ENCODE measurements at places on chromosomes 3 and 15.

DNA sequence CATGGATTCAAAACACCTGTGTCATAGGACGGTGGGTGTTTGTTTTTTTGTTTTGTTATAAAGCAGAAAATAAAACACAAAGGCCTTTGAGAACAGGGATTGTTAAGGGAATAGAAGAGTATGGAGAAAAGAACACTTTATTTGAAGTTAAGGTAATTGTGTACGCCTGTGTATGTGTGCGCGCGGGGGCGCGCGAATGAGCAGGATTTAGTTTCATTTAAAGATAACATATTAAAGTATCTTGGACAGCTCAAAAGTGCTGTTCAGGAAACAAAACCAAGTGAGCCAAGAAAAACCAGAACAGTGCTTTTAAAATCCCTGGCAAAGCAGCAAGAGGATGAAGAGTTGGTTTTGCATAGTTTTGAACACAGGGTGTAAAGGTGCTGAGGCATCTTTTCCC lies 1.9 kb downstream of the CPNE4 start:
- no peak for DNase-seq

- no peak for DNase-seq
Observed at GRCh38 chr3:106047221-106047620, 178.4 kb upstream of the CBLB start.

- DNase-seq: no peak
Observed at GRCh38 chr3:65400899-65401298, 637.8 kb downstream of the MAGI1 start.

DNA sequence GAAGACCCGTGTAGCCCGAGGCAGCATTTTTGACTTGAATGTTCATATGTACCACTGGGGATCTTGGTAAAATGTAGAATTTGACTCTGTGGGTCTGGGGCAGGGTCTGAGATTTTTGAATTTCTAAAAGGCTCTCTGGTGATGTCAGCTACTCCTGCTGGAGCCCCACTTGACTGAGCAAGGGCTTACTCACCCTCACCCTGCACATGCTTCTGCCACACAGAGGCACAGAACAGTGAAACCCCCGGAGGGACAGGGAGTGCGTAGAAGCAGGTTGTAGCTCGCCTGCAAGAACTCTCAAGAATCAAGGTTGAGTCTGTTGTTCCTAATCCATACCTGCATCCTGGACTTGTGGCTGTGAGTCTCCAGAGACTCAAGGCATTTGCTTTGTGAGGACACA lies 41.1 kb downstream of the SLCO3A1 start:
- no peak for DNase-seq

GRCh38 chr3:151265166-151265565 lies 13.2 kb downstream of the P2RY14 start:
- no peak for DNase-seq

GRCh38 chr15:34628577-34629152 lies 45.2 kb upstream of the GOLGA8B start:
- DNase-seq: no peak

DNA sequence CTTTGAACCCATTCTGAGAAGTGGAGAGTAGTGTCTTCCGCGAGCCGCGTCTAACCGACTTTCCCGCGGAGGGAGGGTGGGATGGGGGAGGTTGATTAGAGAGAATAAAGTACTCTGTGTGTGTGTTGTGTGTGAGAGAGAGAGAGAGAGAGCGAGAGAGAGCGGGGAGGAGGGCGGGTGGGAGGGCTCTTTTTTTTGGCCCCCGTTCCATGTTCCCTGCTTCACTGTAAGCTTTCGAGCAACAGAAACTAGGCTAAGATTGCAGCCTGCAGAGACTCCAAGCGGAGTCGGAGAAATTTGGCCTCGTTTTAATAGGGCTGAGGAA lies 1.6 kb upstream of the MEIS2 start:
- DNase-seq: no peak

Measured in suprapubic skin (tissue), 4 donors.